ENCODE measurements at places on chromosomes 12 and 14.

- peak; percentile 67 for DNase-seq
These were observed 61.9 kb downstream of the ESR2 start for GRCh38 chr14:64232095-64232838.

GRCh38 chr14:27049701-27050100 lies 451.9 kb upstream of the NOVA1 start:
- DNase-seq: no peak

DNA sequence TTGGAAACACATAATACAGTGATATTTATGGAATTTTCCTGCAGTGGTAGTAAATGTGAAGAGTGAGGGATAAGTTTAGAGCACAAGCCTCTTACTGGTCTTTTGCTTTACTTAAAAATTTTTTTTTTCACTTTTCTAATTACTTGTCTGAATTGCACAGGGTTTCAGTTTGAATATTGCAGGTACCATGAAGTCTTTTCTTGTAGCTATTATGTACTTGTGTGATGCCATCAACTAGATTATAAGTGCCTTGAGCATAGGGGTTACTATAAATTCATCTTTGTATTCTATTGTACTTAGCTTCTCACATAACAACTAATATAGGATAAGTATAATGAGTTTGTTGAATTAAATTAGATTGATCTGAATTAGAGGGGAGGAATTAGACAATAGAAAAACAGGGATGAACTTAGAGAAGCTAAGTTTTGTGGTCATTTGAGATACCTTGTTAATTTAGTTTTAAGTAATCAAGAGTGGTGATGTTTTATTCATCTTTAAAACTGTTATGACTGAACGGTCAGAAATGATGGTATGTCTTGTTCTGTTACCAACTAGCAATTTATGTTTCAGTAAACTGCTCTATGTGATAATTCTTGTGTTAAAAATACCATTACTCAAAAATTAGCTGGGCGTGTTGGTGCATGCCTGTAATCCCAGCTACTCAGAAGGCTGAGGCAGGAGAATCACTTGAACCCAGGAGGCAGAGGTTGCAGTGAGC lies 42.1 kb downstream of the CCDC91 start:
- DNase-seq: no peak

DNA sequence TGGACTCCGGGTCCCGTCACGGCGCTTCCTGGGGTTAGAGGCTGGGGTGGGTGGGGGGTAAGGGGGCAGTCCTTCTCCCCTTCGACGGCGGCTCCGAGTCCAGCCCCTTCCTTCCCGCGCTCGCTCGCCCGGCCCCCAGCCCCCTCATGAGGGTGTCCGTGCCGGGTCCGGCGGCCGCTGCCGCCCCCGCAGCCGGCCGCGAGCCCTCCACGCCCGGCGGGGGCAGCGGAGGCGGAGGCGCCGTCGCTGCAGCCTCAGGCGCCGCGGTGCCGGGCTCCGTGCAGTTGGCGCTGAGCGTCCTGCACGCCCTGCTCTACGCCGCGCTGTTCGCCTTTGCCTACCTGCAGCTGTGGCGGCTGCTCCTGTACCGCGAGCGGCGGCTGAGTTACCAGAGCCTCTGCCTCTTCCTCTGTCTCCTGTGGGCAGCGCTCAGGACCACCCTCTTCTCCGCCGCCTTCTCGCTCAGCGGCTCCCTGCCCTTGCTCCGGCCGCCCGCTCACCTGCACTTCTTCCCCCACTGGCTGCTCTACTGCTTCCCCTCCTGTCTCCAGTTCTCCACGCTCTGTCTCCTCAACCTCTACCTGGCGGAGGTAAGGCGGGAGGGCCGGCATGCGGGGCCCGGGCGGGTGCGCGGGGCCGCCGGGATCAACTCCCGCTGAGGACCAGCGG lies 500 bp downstream of the GPR137C start:
- no peak for DNase-seq

- no peak for DNase-seq
These were observed 8.1 kb downstream of the LGR5 start for GRCh38 chr12:71447691-71448132.

DNA sequence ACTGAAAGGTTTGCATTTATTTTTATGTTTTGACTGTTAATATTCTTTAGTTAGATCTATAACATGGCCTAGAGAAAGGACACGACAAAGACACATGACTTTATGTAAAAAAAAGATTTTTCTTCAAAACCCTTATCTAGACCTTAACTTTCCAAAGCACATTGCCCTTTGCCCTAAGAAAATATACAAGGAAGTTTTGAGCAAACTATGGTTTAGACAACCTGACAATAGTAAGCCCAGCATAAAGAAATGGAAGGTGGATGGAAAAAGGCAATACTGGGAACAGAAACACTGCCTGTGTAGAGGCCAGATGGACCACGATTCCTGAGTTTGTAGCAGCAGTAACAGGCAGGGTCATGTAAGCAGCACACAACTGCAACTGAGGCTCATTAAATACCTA lies 724.0 kb downstream of the GALC start:
- no peak for DNase-seq

GRCh38 chr12:60421741-60422140 lies 825.9 kb downstream of the SLC16A7 start:
- DNase-seq: no peak

DNA sequence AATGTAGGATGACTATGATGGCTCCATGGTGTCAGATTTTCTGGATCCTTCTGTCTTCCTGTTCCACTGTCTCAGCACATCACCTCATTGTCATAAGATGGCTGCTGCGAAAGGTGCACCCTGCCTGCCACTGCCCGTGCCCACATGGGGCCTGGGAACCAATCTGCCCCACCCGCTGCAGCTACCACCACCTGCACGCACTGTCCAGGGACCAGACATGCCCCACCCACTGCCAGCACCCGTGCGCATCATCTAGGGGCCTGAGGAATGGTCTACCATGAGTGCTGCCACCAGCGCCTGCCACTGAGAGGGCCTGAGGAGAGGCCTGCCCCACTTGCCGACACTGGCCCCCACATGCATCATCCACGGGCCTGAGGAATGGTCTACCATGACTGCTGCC lies 23.8 kb downstream of the CYP46A1 start:
- no peak for DNase-seq

- no peak for DNase-seq
These were observed 24.5 kb downstream of the PDZRN4 start for GRCh38 chr12:41212625-41213024.

GRCh38 chr14:57486767-57487379 lies 6.8 kb downstream of the CCDC198 start:
- no peak for DNase-seq

- DNase-seq: no peak
These were observed 1399.1 kb downstream of the LRFN5 start for GRCh38 chr14:43005807-43006206.

DNA sequence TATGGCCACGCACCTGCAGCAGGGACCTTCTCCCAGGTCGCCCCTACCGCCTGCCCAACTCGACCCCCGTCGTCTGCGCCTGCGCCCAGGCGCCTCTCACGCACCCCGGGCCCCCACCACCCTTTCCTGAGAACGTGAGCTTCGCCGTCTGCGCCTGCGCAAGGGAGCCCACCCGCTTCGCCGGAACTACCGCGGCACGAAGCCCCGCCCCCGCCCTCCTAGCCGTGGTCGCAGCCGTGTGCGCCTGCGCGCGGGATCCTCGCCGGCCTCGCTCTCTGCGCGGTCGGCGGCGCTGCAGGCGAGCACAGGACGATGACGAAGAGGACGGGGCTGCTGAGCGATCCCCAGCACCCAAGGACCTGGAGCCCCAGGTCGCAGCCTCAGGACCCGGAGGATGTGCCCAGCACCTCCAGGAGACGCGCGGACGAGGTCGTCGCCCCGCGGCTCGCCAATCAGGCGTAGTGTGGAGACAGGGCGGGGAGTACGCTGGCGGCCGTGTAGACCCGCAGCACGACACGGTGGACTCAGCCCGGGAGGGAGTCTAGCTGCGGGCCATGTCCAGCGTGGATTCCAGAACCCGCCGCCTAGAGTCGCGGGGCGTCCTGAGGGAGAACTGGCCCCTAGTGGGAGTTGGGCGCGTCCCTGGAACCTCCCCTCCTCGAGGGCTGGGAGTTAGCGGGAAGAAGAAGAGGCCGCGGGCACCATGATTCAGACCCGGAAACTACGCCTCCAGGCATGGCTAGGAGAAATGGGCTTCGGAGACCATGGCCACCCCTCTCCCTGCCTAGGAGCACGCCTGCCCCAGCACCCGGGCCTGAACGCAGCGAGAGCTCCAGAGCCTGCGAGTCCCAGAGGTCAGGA lies 1120.8 kb upstream of the TMEM132C start:
- DNase-seq: no peak

DNA sequence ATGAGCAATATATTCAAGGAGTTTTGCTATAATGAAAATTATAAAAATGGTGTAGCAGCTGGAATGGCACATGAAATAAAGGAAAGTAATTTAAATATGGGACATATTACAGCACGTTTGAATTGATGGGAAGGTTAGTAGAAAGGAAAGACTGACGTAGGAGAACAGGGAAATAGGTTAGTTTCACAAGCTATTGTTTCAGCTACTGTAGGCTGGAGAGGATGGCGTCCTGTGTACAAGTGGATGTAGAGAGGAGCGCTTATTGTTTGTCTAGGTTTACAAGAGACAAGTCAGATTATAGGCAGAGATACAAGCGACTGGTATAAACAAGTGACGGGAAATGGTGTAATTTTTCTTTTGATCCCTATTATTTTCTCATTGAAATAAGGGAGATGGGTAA lies 431.2 kb upstream of the PDE3A start:
- no peak for DNase-seq

GRCh38 chr12:53381731-53382630 lies 2.0 kb downstream of the SP1 start:
- no peak for DNase-seq

DNA sequence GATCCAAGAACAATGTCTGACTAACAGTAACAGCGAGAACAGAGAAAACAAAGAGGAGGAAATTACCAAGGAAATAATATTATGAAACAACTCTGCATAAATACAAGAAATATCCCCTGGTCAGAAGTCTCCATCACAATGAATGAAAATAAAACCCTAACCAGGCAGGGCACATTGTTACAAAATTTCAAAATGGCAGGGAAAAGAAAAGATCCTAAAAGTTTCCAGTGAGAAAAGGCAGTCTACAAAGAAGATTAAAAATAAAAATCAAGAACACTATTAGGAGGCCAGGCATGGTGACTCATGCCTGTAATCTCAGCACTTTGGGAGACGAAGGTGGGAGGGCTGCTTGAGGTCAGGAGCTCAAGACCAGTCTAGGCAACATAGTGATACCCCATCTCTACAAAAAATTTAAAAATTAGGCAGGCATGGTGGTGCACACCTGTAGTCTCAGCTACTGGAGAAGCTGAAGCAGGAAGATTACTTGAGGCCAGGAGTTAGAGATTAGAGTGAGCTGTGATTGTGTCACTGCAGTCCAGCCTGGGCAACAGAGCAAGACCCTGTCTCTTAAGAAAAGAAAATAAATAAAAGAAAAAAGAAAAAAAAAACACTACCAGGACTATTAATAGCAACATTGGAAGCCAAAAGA lies 47.8 kb downstream of the FERMT2 start:
- DNase-seq: no peak

- DNase-seq: no peak
These were observed 245.1 kb upstream of the ATXN7L3B start for GRCh38 chr12:74292351-74293194.

DNA sequence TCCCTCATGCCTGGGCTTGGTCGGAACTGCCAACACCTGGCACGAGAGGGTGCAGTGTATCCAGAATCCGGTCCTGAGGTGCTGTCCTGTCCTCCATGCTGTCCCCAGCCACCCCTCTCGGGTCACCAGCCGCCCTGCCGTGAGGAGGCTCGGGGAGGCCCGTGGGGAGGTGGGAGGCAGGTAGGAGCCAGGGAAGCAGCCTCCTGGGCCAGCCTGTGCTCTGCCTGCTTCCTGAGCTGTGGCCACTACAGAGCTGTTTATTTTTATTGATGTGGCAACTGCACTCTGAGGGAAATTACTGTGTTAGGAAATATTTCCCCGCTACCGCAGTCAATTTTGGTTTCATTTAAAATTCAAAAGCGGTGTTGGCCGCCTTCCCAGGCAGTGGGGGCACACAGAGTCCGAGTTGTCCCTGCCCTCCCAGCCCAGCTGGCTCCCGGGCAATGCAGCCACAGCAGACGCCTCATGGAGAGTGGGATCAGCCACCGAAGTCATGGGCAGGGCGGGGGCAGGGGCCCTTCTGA lies 18.3 kb downstream of the NOC4L start:
- peak; percentile 62 for DNase-seq

DNA sequence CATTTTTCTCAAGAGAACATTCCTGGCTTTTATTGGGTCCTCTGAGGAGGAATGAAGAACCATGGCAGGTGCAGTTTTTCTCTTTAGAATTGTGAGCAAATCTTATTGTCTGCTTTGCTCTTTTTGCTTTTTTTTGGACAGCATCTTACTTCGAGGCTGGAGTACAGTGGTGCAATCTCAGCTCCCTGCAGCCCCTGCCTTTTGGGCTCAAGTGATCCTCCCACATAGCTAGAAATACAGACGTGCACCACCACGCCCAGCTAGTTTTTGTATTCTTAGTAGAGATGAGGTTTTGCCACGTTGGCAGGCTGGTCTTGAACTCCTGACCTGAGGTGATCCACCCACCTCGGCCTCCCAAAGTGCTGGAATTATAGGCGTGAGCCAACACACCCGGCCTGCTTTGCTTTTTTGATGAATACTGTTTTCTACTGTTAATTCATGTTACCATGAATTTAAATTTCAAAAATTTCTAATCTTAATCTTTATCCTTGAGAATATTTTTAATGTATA lies 71.5 kb downstream of the POLR3B start:
- DNase-seq: no peak

DNA sequence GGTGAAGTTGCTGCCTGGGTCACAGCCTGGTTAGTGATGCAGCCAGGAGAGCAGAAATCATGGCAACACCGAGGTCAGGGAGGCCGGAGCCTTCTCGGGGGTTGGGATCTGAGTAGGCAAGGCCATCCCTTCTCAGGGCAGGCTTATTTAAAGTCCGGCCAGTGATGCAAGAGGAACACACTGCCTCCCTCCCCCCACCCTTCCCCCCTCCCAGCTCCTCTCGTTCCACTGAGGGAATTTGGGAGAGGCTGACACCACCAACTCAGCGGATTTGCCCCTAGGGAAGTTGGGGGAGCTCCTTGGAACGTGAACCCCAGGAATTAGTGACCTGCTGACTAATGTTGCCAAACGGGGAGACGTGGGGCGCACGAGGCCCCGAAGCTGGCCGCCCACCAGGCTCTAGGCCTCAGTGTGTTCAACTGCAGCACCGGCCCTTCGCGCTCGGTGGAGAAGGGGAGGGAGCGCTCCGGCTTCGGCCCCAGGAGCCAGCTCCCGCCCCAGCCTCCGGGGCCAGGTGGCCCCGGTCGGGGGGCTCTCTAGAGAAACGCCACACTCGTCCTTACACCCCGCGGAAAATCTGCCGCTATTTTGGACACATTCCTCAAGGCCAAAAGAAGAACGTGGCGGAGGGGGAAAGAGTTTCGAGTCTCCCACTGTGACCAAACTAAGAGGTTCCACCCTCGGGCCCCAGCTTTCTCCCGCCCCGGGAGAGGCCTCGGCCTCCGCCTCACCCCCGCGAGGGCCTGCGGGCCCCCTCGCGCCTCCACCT lies 1.6 kb downstream of the CTDSP2 start:
- no peak for DNase-seq

GRCh38 chr12:112846619-112847018 lies 55.1 kb downstream of the RPH3A start:
- DNase-seq: no peak

- DNase-seq: no peak
These were observed 713 bp downstream of the FRMD6 start for GRCh38 chr14:51652168-51653078.

Data from AG09309 (cell line).